Germinal center (tissue), 1 donor: ENCODE measurements at places on chromosomes 13 and 19.

DNA sequence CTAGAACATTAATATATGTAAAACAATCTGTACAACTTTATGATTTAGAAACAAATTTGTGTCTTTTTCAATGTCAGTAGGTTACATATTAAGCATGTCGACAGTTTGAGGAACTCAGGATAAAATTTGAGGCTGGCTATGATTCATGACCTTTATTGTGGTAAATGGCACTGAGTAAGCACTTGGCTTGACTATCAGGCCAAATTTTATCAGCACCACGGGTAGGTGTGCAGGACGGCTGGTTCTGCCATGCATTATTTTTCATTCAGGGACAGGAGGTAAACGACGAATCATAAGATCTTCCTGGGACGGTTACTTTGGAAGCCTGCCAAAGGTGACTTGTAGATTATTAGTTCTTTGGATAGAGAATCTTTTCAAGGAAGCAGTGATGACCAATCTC is 19.9 kb upstream of the CYP4F8 start:
- no peak for DNase-seq

GRCh38 chr13:83975655-83976165 is 93.4 kb upstream of the SLITRK1 start:
- no peak for DNase-seq

DNA sequence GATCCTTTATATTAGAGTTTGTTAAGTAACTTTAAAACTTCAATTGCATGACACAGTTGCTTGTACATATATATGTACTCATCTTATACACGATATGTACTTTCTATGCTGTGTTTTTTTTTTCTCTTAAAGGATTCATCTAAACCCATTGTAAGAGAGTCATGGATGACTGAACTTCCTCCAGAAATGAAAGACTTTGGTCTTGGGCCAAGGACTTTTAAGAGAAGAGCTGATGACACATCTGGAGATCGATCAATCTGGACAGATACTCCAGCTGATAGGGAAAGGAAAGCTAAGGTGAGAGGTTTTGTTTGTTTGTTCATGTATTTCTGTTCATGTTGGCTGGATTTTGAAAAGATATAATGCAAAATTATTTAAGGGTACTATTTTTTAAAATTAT is 26.0 kb downstream of the GPALPP1 start:
- DNase-seq: no peak

DNA sequence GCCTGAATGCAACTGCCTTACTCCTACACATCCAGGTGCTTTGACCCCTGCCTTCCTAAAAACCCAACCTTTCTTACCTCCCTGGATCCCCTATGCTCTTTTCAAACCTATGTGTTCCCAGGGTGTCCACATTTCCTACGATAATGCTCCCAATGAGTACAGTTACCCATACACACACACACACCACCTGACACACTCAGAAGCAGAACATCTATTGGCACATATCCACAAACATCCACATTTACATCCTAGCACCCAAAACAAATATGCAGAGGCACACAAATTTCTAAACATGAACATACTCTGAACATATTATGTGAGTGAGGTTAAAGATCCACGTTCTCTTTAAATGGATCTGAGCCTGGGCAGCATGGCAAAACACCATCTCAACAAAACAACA is 22.4 kb upstream of the PLAUR start:
- DNase-seq: no peak

GRCh38 chr19:42295831-42296525 is 6.0 kb upstream of the PRR19 start:
- peak; percentile 75 for DNase-seq

DNA sequence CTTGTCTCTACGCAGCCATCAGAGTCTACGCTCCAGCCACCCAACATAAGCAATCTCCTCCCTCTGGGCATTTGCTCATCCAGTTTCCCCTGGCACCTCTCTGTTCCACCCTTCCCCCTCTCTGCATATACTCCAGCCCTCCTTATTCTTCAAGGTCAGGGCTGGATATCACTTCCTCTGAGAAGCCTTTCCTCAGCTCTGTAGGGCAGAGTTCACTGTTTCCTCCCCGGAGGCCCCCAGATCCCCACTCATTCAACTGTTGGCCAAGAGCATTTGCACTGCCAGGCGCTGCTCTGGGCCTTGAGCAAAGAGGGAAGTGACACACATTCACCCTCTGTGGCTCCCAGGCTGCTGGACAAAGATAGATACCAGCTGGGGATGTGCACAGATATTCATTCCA is 3.3 kb downstream of the FCGRT start:
- DNase-seq: no peak

DNA sequence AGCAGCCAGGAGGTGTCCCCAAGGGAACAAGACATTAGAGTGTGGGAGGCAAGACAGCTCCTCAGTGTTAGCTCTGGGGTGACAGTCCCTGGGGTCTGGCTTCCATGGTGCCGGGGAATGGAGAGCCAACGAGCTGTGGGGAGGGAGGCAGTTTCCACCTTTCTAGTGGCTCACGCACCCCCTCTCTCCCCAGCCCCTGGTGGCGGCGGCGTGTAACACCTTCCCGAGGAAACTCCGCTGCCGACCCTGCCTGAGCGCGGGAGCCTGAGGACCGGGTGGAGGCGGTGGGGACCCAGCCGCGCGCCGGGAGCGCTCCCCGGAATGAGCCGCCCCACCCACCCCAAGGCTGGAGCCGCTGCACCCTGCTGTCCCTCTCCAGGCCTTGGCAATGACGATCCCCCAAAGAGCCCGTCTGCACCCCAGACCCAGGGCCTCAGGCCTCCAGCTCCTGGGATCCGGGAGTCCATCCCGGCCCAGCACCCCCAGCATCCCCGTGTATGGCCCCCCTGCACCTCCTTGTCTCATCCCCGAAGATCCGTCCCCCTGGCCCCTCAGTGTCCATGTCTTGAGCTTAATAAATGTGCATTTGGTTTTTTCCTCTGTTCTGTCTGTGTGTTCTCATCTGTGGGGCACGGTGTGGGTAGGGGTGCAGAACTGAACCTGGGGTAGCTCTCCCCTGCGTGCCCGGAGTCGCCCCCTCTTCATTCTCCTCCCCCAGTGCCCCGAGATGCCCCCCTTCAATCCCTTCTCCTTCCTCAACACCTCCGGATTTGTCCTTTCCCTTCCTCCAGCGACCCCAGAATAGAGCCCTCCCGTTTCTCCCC is 622 bp upstream of the FXYD5 start:
- peak; percentile 84 for DNase-seq

DNA sequence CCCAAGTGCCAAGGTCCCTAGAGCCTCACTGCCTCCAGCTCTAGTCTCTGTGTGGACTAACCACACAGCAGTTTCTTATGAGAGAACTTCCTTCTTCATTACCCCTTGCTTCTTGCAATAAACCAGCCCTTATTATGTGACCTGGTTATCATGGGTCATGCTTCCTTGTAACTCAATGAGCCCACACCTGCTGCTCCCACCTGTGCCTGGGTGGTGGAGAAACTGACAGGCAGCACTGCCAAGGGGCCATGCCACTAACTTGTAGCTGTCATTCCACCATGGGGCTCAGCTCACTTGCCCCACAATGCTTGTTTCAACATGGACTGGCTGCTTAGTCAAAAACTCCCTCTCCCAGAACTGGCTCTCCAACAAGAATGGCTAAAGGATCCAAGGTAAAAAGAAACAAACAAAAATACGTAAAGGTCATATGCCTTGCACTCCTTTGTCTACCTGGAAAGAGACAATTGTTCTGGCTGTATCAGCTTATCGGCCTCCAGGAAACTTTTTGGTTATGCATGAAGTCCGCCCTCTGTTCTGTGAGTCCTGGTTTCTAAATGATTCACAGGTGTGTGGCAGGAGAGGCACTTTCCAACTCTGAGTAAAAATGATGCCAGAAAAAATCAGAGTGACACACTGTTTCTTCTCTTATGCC is 446.4 kb downstream of the COG6 start:
- peak; percentile 34 for DNase-seq

GRCh38 chr19:19040417-19040816 is 7.0 kb downstream of the ARMC6 start:
- DNase-seq: no peak

- no peak for DNase-seq
Observed at GRCh38 chr13:20426766-20427448, 98.8 kb downstream of the CRYL1 start.

GRCh38 chr13:89684896-89685295 is 1662.6 kb upstream of the MIR17HG start:
- no peak for DNase-seq

DNA sequence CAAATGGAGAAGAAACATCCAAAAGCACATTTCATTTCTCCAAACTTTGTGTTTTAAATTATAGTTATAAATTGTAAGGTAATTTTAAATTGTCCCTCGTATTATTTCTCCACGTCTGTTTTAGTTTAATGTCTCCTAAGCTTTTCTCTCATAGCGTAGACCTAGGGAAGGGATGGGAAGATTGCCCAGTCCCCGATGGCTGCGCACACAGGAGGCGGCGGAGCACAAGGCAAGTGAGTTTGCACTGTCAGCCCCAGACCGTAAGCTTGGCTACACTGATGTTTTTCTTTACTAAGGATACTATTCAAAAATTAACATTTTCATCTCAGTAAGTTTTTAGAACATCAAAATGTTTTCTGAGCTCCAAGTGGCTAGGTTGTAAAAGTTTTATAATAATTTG is 72.3 kb downstream of the GPR12 start:
- no peak for DNase-seq

- no peak for DNase-seq
Observed at GRCh38 chr13:26583662-26584061, 26.2 kb downstream of the WASF3 start.

DNA sequence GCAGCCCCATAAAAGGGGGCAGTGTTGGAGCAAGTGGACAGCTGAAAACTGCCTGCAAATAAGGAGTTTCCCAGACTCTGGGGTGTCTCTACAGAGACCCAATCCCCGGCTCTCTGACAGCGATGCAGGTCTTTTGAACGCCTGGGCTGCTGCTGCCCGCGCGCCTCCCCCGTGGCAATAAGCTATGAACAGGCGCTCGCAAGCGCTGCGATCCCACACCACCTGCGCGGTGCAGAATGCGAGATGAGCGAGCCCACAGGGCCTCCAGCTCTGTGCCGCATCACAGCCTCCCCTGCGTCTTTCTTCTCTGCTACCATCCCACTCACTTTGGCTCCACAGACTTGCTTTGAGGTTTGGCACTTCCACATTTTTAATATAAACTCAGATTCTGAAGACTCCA is 62.3 kb downstream of the KCTD15 start:
- no peak for DNase-seq

- DNase-seq: no peak
Observed at GRCh38 chr13:22893777-22894176, 287.0 kb upstream of the SGCG start.

GRCh38 chr13:100098445-100099116 is 9.7 kb downstream of the PCCA start:
- no peak for DNase-seq

DNA sequence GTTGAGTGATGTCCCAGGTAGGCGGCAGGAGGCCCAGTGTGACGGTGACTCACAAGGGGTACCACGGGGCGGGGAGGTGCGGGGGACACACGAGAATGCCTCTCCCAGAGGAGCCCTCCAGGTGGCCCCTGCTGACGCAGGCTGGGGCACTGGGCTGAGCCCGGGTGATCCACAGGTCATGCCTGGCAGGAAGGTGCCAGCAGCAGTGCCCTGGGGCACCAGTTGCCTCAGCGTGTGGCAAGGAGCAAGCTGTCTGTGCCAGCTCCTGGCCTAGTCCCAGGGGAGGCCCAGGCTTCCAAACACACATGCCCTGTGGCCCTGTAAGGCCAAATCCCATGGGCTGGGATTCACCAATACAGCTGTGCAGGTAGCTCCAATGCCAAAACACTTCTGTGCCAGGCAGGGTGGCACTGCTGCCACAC is 28.0 kb downstream of the AKT2 start:
- peak; percentile 33 for DNase-seq

- DNase-seq: no peak
Observed at GRCh38 chr19:45767410-45767880, 1.6 kb downstream of the SIX5 start.

DNA sequence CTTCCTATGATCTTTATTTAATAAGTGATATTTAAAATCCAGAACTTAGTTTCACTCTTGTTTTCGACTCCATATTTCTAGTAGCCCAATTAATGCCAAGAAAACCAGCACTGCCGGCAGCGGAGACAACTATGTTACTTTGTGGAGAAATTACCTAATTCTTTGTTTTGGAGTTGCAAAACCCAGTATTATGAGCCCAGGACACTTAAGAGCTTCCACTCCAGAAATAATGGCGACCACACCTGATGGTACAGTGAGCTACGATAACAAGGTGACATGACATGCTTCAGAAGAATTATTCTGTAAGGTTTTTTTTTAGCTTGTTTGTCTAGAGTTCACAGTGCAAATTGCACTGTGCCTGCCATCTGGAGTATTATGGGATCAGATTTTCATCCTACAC is 136.4 kb downstream of the ZAR1L start:
- DNase-seq: no peak

DNA sequence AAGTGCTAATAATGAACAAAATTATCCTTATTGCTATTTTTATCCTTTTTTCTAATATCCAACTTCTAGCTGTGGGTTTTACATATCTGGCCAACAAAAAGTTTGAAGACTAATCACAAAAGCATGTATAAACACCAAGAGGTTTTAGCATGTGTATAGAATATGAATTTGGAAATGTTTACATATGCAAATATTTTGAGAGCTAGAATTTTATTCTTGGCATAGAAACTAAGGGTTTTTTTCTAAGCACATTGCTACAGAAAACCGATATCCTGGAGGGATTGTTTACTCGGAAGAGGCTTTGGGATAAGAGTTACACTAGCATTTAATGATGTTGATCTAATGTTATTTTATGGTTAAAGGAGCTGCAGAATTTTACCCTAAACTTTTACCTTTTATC is 392.1 kb downstream of the EFNB2 start:
- DNase-seq: no peak

DNA sequence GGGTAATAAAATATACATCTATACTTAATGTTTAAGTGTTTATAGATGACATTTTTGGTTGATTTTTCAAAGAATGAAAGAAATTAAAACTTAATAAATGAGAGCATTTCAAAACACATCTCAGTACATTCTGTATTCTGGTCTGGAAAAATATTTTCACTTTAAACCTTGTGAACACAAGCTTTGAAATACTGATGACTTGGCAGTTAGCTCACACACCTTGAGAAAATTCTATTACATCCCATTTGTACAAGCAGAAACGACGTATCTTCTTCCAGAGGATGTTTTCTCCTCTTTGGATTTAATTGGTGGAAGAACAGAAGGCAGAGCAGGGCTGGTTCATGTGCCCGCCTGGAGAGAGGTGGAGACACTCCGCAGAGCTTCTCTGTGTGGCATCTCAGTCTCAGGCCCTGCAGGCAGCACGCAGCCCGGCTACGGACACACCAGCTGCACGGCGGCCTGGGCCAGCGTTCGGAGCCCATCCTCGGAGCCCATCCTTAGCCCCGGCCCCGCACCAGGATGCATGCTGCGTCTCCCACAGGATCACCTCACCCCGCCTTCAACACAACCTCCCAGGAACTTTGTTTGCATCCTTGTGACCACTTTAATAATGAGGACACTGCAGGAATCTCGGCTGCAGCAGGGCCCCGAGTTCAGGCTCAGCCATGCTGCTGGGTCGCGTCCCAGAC is 48.6 kb downstream of the SOX1 start:
- DNase-seq: no peak

GRCh38 chr13:27691207-27691606 is 69.5 kb downstream of the POLR1D start:
- no peak for DNase-seq
